ENCODE measurements at places on chromosomes 1 and 21.

GRCh38 chr1:3135073-3135702 is 66.2 kb downstream of the PRDM16 start:
- DNase-seq = no peak

- DNase-seq = no peak
These were observed 144.1 kb upstream of the CTTNBP2NL start for GRCh38 chr1:112251766-112252506.

DNA sequence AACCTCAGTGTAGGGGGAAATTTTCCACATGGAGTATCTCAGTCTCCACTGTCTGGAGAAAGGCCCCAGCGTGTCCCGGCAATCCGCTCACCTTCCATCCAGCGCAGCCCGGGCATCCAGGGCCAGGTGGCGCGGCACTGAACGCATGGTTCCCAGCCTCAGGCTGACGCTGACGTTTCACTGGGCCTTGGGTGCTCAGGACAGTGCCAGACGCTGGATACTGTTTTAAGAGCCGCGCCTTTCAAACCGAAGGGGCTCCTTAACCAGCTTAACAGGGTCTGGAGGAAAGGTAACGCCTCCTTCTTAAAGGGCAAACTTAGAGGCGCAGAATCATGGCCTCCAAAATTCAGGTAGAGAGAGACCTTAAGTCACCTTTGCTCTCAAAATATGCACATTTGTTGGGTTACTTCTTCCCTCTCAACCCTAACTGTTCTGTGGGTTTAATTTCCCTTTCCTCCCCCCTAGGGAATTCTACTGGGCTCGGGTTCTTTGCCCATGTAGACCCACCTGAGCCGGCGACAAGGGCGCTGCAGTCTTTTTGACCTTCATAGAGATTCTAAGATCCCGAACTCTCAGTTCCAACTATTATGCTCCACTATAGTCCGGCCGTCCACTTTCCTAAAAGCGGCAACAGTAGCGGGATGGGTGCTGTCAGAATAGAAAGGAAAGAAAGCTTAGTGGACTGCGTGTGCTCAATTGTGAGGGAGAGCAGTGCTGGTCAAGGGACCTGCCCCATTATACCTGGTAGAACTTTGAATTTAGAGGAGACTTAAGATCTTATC is 3.5 kb upstream of the LHX9 start:
- DNase-seq = no peak

GRCh38 chr1:89881415-89882058 is 60.7 kb downstream of the LRRC8D start:
- DNase-seq = no peak

DNA sequence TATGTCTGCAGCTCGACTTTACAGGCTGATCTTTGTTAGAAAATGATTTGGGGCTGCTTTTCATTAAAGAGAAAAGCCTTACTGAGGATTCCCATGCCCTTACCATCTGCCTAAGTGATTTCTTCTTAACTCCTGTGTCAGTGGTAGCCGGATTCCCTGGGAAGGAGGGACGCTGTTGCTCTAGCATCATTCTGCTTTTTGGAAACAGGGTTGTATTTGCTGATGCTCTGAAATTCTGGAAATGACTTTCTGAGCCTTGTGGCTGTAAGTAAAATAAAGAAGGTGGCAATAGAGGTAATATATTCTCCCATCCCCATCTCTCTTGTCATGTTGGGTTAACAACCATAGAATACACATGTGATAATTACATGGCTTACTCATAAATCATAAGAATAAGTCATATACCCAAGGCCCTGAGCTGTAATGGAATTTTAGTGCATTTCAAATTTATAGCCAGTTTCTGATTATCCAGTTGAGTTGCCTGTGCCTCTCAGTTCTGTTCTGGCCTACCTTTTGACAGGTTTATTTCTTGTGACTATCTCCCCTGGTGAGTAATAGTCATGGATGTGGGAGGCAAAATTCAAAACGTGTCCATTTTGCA is 74.4 kb downstream of the AK4 start:
- DNase-seq = no peak

DNA sequence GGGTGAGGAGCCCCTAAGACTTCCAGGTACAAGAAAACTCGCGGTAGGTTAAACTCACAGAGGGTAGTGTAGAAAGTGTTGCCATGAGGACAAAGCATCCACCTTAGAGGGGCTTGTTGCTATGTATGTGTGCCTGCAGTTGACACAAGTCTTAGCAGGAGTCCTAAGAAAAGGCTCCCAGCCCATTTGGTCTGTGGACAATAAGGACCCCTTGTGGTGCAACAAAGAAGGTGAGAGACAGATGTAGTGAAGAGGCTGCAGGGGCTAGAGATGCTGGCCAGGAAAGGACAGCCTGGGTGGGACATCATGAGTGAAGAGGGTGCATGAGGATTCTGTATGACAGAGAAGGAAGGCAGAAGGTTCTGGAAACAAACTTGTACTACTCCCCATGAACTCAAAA is 36.3 kb upstream of the IL10 start:
- DNase-seq = no peak

GRCh38 chr1:22414244-22414751 is 37.4 kb upstream of the ZBTB40 start:
- no peak for DNase-seq

DNA sequence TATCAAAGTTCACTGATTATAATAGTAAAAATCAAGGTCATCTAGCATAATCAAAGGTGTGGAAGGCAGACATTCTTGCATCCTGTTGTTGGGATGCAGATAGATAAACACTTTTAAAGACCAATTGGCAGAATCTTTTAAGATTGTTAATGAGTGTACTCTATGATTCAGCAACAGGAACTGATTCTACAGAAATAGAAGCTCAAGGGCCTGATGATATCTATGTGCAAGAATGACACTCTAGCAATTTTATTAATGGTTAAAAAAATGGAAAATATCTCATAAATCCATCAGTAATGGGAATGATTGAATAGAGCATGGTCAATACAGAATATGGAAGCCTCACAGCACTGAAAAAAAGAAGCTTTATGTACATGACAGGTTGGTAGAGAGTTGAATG is 2.2 kb upstream of the ATP1A4 start:
- no peak for DNase-seq

GRCh38 chr1:64269558-64269884 is 66.1 kb downstream of the UBE2U start:
- no peak for DNase-seq

GRCh38 chr21:44846485-44847260 is 26.8 kb downstream of the PTTG1IP start:
- no peak for DNase-seq

GRCh38 chr1:228417483-228418203 is 982 bp upstream of the TRIM17 start:
- no peak for DNase-seq

- DNase-seq = no peak
These were observed 109.0 kb upstream of the KCTD3 start for GRCh38 chr1:215458104-215458503.

DNA sequence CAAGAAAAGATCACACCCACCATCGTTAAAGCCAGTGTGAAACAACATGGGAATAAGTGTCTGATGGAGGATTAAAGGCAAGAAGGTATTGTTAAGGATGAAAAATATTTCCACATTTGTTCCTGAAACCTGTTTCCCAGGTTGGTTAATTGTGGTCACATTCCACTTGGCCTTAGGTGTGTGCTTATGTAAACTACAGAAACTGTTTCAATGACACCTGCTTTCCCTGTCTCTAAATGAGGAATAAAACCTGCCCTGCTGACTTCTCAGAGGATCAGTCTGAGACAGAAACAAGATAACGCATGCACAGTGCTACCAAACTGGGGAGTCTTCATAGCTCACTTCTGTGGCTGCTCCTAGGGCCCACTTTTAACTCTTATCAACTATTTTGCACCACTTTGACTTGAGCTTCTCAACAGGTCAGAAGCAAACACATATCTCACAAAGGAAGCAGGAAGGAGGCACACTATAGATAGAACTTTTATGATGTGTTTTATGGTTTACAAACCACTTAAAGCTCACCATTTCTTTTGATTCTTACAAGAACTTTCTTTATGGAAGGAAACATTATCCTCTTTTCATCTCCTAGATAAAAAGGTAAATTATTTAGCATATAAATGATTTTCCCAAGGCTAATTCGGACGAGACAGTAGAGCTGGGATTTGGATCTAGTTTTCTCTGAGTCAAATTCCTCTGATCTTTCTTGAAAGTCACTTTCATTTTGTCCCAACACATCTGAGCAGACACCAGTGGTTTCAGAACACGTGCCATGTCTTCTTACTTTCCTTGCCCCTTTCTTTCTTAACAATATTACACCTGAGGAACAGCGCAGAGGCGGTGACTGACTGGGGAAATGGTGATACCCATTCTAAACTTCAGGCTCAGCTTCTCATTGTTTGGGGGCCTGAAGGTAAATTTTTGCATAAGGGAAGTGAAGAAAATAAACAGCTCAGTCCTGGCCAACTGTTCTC is 33.4 kb downstream of the CYP2J2 start:
- DNase-seq = no peak

- DNase-seq = no peak
These were observed 66.7 kb downstream of the NME7 start for GRCh38 chr1:169300854-169301253.

- no peak for DNase-seq
These were observed 27.8 kb downstream of the THEM4 start for GRCh38 chr1:151881479-151881878.

DNA sequence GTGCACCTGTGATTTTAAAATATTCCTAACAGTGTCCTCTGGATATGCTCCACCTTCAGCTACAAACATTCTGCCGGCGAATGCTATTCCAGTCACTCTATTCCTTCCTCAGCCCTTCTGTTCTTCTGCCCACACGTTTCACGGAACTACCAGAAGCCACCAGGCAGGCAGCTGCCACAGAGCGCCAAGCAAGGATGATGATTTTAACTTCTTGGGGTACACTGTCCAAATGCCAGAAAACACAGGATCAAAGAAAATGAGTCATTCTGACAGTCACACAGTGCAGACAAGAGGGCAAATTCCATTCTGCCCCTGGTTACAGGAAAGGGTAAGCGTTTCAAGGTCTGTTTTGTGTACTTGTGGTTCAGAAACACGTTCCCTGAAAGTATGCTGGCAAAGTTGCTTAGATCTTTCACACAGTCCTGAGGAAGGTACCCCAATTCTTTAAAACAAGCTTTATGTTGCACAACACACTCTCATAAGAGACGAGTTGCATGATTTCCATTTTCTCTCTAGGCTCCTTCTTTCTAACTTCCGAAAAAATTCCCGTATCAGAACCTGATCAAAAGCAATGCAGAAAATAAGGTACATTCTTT is 508.3 kb upstream of the PKN2 start:
- DNase-seq = no peak

GRCh38 chr1:7642781-7643529 is 128.1 kb upstream of the VAMP3 start:
- DNase-seq = no peak

GRCh38 chr1:50973875-50974617 is 4.0 kb downstream of the CDKN2C start:
- DNase-seq = no peak

- DNase-seq = no peak
These were observed 1.0 kb downstream of the C1orf115 start for GRCh38 chr1:220691053-220691684.

- no peak for DNase-seq
These were observed 16.9 kb downstream of the NPHP4 start for GRCh38 chr1:5975133-5975880.

DNA sequence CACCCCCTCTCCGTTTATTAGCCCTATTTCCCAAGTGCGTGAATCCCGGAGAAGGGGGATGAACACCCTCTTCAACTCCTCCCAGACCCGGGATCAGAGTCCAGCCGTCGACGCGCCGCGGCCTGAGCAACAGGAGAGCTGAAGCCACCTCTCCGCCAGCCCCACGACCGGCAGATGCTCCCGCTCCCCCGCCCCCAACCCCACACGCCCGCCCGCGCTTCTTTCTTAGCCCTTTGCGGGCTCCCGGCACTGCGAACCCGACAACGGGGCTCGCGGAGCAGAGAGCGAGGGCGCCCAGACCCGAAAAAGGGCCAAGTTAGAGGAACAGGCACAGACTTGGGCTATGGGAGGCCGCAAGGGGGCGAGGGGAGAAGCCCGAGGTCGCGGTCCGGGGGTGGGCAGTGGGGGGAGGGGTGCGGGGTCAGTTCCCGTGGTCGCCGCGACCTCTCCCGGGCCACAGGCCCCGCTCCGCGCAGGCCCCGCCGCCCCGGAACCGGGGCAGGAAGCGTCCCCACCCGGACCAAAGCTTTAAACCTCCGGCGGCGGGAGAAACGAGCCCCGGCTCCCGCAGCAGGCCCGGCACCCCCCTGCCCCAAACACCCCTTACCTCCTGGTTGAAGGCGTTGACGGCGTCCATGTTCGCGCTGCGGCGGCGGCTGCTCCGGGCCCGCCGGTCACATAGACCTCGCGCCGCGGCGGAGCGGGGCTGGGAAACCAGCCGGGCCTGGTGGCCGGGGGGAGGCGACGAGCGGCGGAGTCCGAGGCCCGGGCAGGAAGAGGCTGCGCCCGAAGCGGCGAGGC is 662 bp downstream of the SCAF4 start:
- peak; percentile 44 for DNase-seq

GRCh38 chr1:48492392-48492791 is 20.4 kb upstream of the SPATA6 start:
- no peak for DNase-seq

- no peak for DNase-seq
These were observed 42.0 kb downstream of the STUM start for GRCh38 chr1:226590614-226591013.

GRCh38 chr1:34444516-34444915 is 267.8 kb downstream of the C1orf94 start:
- DNase-seq = no peak

GRCh38 chr1:229893762-229894444 is 173.1 kb upstream of the GALNT2 start:
- DNase-seq = no peak

- DNase-seq = no peak
These were observed 237.6 kb downstream of the PTPRC start for GRCh38 chr1:198876371-198876871.

GRCh38 chr1:62076286-62076685 is 118.4 kb upstream of the L1TD1 start:
- DNase-seq = no peak

GRCh38 chr1:8642114-8642513 is 175.3 kb downstream of the RERE start:
- DNase-seq = no peak

- no peak for DNase-seq
These were observed 228.2 kb downstream of the DNM3 start for GRCh38 chr1:172069534-172069933.

- DNase-seq = no peak
These were observed 45.9 kb upstream of the EDN2 start for GRCh38 chr1:41530411-41530810.

GRCh38 chr1:206739411-206740076 is 31.0 kb upstream of the IL19 start:
- DNase-seq = no peak

- no peak for DNase-seq
These were observed 7.4 kb downstream of the CLCC1 start for GRCh38 chr1:108955881-108956280.

DNA sequence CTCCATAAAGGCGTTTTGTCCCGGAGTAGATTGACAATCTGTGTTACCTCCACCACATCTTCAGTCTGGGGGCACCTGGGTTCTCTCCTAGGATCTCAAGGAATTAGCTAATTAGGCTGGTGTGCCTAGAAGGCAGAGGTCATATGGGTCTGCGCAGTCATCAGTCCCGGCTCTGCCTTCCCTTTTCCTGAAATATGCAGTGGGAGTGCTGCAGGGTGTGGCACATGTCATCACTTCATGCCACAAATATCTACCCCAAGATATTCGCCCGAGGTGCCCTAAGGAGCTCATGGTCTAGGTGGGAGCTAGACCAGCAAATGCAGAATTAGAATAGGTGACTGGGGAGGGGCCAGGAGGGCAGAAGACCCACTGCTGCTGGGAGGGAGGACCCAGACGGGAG is 42.9 kb downstream of the ACTL8 start:
- no peak for DNase-seq
